ENCODE measurements at places on chromosomes 6 and 20.

GRCh38 chr6:19142275-19142674, 694.9 kb upstream of the ID4 start:
- no peak for DNase-seq

DNA sequence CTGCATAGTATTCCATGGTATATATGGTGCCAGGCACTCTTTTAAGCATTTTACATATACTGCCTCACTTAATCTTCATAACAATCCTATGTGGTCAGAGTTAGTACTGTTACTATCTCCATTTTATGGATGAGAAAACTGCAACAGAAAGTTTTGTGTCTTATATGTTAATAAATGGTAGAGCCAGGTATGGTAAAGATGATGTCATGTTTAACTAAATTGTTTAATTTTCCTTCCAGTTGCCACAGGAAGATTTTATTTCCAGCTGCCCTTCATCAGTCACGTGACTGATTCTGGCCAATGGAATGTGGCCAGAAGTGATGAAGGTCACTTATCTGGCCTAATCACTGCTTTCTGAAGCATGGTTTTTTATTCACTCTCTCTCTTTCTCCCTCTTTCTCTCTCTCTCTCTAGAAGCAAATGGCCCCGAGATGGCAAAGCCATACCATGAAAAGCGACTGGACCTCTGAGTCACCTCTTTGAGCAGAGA, 75.7 kb upstream of the BTBD3 start:
- no peak for DNase-seq

DNA sequence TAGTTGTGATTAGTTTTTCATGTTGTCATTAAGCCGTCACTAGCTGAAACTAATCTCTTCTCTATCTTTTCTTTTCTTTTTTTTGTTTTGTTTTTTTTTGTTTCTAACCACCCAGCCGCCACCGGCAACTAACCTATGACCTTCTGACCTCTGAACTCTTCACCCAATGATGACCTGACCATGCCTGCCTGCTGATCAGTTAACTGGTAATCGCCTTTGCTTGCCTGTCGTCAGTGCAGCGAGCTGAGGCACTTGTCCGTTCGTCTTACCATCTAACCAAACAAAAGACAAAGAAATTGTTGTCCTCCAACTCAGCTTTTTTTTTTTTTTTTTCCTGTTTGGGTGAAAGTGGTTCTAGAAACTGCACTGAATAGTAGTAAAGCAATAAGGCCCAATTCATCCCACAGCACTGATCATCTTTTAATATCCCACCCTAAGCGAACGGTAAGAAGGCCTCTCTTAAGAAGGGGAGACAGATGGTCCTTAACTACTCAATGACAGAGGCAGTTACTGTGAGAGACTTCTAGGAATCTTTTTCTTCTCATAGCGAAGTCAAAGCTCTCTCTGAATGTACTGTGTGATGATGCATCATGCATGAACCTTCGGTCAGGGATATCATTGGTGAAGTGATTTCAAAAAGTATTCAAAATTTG, 156.2 kb downstream of the QKI start:
- DNase-seq: no peak

DNA sequence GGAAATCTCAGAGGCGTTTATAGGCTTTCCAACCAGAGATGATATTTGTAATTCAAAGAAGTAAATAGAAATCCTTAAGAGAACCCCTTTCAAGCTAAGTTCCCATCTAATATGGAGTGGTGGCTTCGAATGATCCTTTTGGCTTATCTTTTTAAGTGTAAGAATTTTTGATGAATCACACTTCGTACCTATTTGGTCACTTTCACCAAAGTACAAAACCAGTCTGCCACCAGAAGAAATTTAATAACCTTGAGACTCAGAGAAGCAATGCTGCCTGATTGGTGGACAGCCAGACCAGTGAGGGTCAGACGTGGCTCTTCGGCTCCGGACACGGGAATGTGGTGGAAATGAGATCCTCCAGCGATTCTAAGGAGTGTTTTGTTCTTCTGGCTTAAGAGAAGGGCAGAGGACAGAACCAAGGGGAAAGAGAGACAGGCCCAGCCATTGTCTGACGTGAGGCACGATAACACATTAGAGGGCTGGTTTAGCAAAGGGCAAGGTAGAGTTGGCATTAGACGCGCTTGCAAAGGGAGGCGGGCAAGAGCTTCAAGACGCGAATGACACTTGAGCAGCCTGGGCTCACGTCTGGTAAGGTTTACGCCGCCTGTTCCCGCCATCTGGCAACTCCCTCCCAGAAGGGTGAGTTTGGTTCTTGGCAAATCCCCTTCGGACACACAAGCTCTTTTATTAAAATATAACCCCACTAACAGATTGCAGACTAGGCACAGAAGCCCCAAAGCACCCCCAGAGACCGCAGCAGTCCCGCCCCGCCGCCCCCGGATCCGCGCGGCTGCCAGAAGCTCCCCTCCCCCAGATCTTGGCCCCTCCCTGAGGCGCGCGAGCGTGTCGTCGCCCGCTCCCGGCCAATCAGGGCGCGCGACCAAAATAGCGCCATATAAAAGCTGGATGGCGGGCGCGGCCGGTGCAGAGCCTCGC, 50.0 kb upstream of the EZR start:
- DNase-seq: peak; percentile 37

- no peak for DNase-seq
These were observed 106.2 kb downstream of the SLC24A3 start for GRCh38 chr20:19318610-19319009.

DNA sequence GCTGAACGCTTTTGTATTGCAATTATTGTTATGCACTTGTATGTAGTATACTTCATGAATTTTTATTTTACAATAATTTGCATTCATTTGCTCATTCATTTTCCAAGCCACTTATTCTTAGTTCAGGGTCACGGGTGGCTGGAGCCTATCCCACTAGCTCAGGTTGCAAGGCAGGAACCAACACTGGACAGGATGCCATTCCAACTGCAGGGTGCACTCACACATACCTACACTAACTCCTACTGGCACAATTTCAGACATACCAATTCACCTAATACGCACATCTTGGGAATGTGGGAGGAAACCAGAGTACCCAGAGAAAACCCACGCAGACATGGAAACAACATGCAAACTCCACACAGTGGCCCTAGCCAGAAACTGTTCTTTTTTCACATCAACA, 61.8 kb downstream of the LMBRD1 start:
- no peak for DNase-seq

DNA sequence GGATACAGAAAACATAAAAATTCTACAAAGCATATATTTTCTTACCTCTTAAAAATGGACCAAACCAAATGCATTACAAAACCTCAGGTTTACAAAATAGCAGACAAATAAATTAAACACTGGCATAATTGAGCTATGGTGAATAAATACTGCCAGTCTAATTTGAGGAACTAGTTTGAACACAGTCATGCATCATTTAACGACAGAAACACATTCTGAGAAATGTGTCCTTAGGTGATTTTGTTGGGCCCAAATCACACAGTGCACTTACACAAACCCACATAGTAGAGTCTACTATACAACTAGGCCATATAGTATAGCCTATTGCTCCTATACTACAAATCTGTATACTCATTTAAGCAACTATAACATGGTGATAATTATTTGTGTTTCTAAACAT, 215.6 kb downstream of the FOXC1 start:
- no peak for DNase-seq

DNA sequence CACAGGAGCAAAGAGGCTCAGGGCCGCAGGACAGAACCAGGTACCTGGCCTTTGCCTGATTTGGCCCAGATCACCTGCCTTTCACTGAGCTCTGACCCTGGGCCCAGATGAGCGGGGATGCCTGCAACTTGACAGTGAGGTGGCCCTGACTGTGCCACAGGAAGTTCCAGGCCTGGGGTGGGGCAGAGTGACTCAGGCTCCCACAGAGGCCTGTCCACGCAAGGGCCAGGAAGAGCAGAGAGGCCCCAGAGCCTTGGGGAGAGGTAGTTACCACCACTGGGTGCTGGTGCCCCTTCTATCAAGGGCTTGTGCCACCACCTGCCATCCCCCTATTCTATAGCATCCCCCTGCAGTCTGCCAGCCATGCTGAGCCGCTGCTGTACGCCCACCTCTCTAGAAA, 4.1 kb upstream of the NOL4L start:
- DNase-seq: no peak

DNA sequence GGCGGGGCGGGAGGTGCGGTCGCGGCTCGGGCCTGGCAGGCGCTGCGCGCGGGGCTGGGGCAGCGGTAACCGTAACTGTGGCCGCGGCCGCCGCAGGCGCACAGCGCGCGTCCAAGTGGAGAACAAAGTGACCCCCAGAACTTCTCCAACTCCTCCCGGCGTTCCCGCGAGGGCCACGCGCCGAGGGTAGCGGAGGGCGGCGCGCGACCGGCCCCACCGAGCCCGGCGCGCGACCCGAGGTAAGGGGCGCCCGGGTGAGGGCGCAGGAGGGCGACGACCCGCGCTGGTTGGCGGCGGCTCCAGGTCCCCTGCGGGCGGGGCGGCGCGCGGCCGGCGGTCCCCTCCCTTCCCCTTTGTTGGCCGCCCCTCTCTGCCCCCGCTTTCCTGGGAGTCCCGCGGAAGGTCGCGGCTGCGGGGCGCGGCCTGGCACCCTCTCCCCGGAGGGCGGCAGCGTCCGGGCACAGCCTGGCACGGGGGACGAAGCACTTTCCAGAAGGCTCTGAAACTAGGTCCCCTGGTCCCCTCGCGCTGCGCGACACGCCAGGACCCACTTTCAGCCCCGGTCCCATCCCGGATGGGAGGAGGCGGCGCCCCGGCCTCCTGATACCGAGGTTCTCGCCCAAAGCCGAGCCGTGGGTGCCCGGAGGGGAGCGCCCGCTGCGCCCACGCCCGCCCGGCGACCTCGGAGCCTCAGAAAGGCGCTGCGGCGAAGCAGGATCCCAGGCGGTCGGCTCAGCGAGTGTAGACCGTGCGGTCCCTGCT, at the start of gene TIAM2:
TIAM2 (plus strand) TSS at position 62 of the 762 bp plus-strand sequence. CDS start 133,909 bp downstream, outside the sequence.
- peak; percentile 42 for DNase-seq

DNA sequence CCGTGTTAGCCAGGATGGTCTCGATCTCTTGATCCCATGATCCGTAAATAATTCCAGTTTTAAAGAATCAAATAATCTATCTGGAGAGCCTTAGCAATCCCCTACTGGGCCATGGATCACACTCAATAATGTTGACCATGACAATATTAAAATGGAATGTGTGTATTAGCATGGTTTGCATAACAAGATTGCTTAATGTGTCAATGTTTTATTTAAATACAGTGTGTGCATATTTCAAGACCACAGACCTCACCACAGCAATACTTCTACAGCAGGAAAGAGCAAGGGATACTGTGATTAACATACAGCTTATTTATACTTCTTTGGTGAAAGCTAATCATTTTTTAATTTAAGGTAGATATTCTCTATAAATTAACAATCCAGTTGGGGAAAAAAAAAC, 470.4 kb downstream of the TFAP2B start:
- no peak for DNase-seq

DNA sequence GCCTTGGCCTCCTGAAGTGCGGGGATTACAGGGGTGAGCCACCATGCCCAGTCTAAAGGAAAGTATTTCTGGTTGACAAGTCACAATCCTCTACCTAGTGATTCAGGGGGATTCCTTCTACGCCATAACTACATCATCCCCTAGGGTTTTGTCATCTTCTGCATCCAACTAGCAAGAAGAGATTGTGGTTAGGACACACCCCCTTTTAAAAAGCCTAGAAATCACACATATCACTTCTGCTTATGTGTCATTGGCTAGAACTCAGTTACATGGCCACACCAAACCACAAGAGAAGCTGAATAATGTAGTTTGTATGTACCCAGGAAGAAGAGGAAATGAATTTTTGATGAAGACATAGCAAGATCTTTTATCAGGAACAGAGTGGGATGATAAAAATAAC, 14.7 kb upstream of the CHD6 start:
- no peak for DNase-seq

DNA sequence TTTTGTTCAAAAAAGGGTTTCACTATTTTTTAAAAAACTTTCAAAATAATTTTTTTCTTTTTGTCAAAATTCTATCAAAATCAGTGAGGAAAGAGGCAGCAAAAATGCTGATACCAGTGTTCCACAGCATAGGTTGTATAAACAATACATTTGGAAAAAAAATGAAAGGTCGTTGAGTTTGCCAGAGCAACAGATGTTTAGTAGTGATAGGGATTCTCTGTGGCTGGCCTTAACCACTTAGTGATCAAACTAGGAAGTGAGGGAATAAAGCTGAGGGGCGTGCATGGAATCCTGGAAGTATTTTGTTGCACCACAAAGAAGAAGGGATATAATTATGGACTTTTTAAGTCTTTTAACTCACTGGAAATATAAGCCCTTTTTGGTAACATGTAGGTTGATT, 555.3 kb upstream of the CHD6 start:
- no peak for DNase-seq

- DNase-seq: no peak
These were observed 110.9 kb downstream of the ADGRG6 start for GRCh38 chr6:142412658-142413057.

- DNase-seq: no peak
These were observed 207.6 kb downstream of the ANKRD60 start for GRCh38 chr20:58020656-58021454.

DNA sequence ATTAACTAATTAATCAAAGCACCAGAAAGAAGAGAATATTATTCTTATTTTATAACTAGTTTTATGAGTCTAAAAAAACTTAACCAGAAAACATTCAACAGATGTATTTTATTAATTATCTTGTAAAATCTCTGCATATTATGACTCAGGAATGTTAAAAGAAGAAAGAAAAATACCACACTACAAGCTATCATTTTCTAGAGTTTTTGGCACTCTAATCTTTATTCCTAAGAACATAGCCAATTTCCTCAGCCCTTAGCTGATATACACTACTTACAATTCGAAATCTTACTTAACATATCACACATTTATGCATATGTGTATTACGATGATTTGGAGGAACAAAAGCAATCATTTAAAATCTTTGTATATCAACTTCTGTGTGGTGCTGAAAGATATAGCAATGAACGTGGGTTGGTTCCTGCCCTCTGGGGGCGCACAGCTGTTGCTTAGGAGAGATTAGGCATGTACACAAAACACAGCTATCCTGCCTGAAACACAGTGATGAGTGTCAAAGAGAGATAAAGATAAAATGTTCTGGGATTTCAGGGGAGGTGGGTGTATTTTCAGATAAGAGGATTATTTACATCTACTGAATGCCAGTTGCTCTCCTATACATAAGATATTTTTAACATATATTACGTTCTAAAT, 404.5 kb downstream of the SYNE1 start:
- DNase-seq: no peak

GRCh38 chr20:20820104-20820503, 107.7 kb upstream of the RALGAPA2 start:
- no peak for DNase-seq

DNA sequence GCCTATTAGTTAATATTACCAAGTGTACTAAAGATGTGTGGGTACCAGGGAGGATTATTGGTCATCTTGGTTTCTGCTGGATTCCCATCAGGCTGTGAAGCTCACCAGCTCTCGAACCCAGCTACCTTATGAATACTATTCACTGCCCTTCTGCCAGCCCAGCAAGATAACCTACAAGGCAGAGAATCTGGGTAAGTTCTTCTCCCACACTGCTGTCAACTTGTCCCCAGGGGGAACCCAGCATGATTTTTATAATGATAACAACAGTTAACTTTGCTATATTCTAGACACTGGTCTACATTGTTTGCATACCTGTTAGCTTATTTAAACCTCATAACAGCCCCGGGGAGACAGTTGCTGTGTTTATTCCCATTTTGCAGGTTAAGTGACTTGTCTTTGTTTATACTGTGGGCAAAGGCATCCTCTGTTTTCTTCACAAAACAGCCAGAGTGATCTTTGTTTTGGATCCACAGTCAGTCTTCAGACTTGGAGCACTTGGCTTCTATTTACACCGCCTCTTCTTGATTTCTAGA, 26.5 kb downstream of the TM9SF4 start:
- no peak for DNase-seq
